ENCODE measurements at places on chromosomes 2 and 18.

DNA sequence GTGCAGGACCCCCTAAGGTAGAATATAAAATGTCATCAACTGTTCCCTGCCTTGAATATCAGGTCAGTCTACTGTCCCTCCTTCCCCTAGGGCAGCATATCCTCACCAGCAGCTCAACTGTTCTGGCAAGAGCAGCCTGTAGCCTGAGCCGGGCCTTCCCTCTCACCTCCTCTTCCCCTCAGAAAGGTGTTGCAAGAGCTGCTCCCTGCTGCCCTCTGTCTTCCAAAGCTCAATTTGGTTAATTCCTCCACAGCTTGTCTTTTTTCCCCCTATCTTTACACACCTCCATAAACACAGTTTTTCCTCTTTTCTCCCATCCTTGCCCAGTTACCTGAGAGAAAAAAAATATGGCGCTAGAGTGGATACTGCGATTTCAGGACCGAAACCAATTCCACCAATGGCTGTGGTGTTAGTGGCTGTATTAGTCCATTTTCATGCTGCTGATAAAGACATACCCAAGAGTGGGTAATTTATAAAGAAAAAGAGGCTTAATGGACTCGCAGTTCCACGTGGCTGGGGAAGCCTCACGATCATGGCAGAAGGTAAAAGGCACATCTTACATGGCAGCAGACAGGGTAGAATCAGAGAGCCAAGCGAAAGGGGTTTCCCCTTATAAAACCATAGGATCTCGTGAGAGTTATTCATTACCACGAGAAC lies 184.7 kb downstream of the MREG start:
- peak; percentile 58 for DNase-seq

DNA sequence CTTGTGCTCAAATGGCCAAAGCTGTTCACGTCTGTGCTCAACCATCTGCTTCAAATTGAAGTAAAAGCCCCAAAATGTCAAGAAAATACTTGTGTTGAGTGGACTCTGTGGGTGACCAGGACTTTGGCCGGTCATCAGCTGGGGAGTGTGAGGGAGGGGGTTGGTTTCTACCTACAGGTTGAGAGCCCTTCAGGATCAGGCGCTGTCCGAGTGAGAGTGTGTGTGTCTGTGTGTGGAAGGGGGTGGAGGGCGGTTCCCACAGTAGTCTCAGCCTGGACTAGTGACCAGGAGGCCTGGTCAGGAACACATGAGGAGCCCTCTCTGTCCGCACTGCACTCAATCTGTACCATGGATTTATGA lies 34.2 kb downstream of the ATOH8 start:
- no peak for DNase-seq

DNA sequence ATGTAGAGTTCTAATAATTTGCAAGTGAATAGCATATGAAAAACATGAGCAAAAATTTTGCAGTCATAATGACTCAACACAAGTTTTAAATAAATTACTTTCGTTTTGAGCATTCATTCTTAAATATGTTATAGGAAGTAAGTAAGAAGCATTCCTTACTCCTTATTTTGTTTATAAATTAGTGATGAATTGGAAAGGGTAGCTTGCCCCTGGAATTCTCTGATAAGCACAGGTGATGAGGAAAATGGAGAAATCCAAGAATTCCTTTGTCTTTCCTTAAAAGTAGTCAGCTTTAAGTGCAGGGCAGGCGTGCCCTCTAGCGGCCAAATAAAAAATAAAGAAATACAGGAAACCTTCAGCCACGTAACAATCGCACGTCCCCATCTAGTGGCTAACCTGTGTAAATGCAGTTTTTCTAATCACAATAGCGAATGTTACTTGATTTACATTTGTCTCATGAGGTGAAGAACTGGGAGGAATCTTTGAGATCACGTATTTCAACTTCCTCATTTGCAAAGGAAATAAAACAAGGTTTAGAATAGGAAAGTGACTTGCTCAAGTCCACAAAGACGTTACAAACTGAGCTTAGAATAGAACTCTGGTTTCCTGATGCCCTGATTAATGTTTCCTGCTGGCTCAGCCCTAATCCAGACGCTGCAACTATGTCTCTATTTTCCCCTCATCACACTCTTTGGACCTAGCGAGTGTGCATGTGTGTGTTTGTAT lies 47.2 kb upstream of the ZNG1B start:
- peak; percentile 32 for DNase-seq

DNA sequence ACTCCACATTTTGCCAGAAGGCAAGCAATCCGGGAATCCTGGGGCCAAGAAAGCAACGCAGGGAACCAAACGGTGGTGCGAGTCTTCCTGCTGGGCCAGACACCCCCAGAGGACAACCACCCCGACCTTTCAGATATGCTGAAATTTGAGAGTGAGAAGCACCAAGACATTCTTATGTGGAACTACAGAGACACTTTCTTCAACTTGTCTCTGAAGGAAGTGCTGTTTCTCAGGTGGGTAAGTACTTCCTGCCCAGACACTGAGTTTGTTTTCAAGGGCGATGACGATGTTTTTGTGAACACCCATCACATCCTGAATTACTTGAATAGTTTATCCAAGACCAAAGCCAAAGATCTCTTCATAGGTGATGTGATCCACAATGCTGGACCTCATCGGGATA lies 26.8 kb downstream of the B3GNT2 start:
- DNase-seq, result no peak

- no peak for DNase-seq
These were observed 8.1 kb downstream of the FBXO48 start for GRCh38 chr2:68458981-68459380.

DNA sequence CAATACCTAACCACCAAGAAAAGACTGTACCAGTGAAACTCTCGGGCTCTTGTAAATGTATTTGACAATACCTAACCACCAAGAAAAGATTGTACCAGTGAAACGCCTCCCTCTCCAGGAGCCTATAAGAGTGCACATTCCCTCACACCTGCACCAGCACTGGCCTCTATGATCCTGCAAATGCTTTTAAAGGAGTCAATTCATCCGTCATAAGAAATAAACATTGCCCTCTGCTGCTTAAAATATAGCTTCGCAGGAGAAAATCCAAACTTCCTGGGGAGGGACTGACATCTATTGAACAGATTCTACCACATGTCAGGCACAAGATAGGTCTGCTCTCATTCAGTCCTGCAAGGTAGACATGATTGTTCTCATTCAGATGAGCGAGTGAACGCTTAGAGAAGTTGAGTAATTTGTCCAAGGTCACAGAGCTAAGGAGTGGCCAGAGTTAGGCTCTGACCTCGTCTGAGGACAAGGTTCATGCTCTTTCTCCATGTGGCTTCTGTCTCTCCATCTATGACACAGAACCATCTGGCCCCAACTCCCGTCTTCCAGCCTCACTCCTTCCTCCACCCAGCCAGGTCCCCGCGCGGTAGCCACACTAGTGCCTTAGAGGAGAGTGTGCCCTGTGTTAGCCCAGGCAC lies 38.7 kb downstream of the MCFD2 start:
- DNase-seq, result peak; percentile 76

DNA sequence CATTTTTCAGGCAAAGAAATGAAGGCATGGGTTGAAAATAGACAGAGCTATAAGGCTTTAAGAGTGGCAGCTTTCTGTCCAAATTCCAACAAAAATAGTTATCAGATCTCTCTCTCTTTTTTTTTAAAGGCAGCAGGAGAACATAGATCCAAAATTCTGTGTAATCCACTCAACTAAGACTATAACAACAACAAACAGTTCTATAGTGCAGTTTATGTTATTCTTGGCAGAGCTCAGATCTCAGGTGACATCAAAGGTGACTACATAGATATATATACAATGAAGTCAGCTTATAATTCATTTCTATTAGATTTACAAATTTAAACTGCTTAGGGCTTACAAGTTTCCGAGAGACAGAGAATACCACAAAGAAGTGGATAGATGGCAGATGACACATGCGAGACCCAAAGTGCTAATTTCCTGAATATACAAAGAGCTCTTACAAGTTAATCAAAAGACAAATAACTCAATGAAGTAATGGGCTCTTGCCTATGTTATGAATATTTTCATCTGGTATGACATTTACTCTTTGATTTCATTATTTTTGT lies 223.2 kb downstream of the BCL2 start:
- no peak for DNase-seq

GRCh38 chr2:31233231-31233630 lies 721 bp upstream of the EHD3 start:
- no peak for DNase-seq

DNA sequence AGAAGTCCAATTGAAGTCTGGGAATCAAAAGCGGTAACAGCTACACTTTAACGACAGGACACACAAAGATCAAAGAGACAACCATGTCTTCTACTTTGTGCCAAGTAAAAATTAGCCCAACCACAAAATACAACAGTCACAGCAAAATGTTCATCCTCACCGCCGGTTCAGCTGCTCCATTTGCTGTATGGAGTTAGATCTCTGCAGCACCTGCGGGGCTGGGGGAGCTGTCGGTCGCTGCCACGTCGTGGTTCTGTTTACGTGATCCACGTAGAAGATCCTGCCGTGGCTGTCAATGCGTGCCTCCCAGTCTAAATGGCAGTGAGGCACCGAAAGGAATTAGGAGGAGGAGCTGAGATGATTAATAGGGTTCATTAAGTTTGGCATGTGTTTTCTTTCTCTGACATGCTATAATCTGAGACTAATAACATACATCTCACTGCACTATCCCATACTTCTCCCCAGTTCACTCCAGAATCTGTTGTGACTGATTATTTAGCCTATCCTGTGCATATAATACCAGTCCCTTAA lies 136.5 kb upstream of the STK17B start:
- DNase-seq, result no peak

DNA sequence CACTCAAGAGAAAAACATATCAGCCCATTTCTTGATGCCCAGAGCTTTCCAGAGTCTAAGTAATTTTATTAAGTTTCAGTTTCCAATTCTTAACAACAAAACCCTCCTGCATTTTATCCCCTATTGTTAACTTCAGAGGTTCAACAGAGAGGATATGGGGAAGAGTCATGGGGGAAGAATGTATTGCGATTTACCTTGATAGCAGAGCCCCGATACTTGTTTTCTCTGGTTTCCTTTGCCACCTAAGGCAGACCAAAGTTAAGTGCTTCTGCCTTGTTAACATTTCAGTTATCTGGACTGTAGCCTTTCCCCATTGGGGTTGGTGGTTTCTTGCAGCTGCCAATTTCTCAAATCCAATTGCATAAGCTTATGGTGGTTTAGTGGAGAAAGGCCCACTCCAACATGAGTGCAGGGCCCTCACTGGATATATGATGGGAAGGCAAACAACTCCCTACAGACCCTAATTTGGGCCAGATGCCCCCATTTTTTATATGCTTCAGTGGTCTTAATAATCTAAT lies 82.0 kb upstream of the ITGB6 start:
- DNase-seq, result no peak

DNA sequence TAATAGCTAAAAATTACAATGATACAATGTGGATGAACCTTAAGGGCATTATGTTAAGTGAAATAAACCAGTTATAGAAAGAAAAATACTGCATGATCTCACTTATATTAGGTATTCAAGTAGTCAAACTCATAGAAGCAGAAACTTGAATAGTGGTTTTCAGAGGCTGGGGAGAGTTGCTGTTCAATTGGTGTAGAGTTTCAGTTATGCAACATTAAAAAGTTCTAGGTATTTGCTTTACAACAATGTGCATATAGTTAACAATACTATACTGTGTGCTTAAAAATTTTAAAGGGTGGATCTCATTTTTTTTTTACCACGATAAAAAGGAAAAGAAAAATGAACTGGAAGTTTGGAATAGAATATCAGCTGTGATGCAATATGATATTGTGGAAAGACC lies 479.1 kb downstream of the SPAG16 start:
- no peak for DNase-seq

DNA sequence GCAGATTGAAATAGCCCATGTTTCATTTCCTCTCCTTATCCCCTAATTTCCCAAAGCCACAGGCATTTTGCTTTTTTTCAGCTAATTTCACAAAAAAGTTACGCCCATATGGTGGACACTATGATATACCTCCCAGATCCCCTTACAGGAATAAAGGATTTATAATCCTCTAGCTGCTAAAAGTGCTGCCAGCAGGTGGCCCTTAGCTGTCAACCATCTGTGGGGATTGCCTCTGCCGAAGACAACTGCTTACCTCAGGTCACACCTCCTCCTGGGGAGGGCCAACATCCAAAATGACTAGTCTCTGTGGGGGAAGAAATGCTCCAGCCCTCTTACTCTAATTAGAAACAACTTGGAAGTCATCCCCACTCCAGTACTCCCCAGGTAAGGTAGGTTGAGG lies 61.0 kb upstream of the EPB41L3 start:
- DNase-seq, result no peak

DNA sequence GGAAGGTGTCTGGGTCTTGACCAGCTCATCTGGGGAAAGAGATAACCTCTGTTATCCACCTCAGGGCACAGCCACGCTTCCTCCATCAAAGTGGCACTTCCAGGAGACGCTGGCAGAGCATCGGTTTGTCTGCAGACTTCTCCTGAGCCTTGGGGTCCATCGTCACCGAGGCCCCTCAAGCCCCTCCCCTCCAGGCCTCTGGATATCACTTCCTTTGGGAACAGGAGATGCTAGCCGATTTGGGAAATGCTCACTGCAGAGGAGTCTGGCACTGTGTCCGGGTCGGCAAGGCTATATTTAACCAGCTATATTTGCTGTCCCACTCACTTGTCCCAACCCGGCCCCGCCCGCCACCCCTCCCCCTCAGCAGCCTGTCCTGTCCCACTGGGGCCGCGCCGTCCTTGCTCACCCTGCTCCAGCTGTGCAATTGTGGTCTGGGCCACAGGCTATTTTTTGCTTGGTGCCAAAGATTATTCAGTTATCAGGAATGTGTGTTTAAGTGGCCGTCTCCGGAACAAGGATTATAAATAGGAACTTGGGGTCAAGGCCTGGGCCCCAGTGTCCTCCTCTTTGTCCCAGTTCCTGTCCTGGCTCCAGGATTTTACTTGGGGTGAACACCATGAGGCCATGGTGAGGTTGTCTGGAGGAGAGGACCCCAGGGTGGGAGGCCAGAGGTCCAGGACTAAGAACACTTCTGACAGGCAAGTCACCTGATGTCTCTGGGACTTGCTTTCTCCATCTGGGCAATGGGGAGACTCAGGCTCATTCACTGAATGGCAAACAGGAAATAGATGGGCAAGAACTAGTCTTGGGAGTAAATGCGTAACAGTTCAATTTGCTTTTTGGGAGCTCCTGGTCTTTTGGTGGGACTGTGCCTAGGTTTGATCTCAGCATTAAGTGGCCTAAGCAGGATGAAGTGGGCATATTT lies 263.6 kb downstream of the DYSF start:
- peak; percentile 77 for DNase-seq

DNA sequence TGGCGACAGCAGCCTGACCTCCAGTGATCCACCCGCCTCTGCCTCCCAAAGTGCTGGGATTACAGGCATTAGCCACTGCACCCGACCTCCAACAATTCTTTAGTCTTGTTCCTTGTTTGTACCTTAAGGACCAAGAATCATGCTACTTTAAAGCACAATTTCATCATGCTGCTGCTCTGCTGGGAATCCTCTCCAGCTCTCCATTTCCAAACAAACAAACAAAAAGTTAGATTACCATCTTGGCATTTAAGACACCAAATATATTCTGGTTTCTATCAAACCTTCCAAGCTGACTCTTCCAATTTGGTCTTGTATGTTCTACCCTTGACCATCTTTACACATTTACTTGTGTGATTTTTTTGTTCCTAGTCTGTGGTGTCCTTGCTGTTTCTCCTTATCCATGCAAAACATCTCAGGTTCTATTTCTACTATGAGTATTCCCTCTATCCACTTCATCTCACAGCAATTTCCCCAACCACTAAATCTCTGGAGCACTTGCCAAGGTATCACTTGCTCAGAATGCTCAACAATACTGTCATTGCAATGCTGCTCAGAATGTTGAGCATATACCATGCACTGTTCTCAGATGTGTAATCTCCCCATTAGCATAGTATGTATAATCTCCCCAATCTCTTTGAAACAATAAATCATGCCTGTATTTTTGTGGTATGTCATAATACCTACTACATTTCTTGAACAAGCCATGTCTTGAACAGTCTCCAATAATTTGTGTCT lies 73.2 kb upstream of the GALNT5 start:
- no peak for DNase-seq

Measured in HTR-8/SVneo (cell line).